Cerebellar nuclear complex (tissue), 1 donor: ENCODE measurements at places on chromosomes 4 and X.

DNA sequence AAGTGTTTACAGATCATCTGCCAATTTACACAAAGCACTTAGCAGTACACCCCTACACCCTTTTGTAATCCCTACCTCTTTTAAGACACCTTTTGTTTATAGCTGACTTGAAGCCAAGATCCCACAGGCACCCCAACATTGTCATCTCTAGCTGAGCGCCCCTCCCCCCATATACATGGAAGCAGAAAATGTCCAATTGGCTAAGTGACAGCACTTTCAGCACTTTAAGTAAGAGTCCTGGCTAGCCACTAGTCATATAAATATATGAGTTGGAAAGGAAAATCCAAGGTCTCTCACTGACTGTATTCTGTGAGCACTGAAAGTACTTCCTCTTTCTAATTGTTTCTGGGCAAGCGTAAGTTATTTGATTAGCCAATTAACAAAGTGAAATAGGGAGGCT, 108.2 kb downstream of the NSUN7 start:
- DNase-seq, result no peak

- no peak for DNase-seq
Observed at GRCh38 chrX:44708470-44708869, 135.4 kb upstream of the DUSP21 start.

DNA sequence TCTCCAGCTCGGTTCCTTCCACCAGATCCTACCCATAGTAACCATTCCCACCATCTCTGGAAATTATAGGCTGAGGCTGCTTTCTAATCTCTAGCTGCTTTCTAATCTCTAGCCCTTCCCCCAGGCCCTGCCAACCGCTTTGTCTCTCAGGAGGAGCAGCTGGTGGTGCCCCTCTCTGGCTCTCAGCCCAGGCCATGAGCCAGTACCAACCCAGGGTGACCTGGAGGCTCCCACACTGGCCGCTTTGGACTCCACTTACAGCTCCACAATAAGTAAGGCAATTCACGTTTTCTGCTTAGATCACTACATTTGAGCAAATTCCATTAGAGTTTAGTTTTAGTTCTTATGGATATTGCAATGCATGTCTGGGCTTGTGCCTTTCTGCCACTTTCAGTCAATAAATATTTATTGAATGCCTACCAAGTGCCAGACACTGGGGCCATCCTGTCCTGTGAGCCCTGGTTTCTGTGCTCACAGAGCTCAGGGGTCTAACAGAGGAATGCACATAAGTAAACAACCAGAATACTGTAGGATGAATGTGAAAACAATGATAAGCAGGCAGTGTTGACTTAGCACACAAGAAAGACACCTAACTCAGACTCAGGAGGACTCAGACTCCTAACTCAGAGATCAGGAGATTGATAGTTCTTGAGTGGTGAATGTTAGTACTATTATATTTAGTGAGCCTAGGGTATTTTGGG, 38.9 kb downstream of the SMC1A start:
- peak; percentile 2 for DNase-seq

DNA sequence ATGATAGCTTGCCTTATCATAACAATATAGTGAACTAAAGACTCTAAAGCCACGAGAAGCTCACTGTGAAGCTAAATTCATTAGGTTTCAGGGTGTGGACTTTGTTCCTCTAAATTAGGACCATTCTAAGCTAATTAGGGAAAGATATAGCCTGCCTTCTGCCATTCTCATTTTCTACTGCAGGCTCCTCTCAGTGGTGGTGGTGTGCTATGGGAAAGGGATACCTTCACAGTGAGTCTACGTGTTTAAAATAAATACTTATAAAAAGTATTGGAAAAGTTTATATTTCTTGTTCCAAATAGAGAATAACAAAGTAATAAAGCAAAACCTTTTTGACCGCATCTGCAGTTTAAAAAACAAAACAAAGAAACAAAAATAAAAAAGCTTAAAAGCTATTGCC, 327.7 kb downstream of the PAPSS1 start:
- DNase-seq, result no peak

GRCh38 chr4:61485056-61485455, 284.9 kb downstream of the ADGRL3 start:
- DNase-seq, result no peak

DNA sequence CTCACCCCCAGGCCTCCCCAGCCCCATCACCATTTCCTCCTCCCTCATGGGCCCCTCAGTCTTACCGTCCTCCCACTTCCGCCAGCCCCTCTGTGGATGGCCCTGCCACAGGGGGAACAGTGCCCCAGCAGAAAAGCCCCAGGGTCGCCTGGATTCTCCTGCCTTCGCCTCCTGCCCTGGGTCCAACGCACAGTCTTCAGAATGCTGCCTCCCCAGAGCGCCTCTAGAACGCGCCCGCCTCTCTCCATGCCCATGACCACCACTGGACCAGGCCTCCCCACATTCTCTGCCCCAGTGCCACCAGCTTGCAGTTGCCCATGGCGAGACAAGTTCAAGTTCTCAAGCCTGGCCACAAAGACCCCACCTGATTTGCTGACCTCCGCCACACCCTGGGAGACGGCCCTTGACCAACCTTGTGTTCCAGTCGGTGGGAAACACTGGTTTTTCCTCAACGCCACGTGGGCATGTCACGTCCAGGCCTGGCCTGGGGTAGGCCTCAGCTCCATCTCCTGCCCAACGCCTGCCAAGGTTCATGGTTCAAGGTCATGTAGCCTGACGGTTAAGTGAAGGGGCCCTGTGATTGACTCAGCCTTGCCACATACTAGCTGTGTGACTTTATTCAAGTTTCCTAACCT, 634 bp upstream of the PLXNB3 start:
- no peak for DNase-seq

- no peak for DNase-seq
Observed at GRCh38 chr4:93182722-93183121, 645.8 kb upstream of the ATOH1 start.
